ENCODE measurements at places on chromosomes 1 and 21.

GRCh38 chr1:3943806-3944577, 43.9 kb upstream of the C1orf174 start:
- no peak for DNase-seq

- DNase-seq, result no peak
Observed at GRCh38 chr1:53580009-53580400, 120.8 kb downstream of the DMRTB1 start.

DNA sequence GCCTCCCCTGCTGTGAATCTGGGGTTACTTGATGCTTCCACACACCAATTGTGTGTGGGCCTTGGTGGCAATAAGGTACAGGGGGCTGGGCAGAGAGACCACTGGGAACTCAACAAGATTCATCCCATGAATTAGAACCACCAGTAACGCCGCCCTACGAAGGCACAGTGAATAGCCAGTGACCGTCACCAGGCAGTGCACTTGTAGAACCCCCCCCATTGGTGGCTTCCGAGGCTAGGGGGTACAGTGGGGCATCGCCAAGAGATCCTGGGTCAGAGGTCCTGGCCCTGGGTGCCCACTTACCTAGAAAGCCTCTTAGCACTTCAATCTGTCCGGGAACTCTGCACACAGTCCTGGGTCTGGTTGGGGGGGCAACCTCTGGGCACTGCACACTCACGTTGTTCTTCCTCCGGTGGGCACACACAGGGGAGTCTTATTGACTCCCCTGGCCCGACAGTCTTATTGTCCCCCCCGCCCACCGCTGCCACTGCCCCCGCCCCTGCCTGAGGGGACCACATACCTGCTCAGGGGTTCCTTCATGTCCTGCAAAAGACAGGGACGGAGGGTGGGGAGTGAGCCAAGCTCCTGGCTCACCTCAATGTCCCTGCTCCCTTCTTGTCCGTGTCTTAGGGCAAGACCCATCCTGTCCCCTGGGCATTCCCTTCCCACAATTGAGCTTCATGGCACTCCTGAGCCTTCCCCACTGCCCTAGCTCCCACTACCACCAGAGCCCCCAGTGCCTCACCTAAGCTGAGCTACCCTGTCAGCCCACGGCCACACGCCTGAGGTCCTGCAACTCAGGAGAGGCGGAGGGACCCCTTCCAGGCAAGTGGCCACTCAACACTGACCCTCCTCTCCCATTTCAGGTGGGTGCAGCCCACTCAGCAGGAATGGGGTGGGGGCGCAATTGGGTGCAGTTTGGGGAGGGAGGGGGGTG, 2.5 kb upstream of the TRIM11 start:
- DNase-seq, result no peak

DNA sequence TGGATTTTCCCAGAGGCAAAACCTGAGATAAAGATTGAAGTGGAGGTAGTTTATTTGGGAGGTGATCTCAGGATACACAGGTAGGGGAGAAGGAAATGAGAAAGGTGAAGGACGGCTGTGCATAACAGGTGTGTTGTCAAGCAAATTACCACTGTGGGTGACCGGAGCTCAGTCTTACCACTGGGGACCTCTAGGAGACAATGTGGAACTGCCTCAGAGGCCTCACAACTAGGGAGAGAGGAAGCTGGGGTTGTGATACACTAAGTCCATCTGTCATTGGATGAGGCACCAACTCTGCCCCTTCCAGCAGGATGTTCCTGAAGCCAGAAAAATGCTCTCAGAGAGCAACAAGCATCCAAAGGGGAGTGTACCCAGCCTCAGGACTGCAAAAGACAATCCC, 32.6 kb downstream of the GRIK3 start:
- DNase-seq, result no peak

- no peak for DNase-seq
Observed at GRCh38 chr1:25065321-25065721, 135.2 kb upstream of the RUNX3 start.

- peak; percentile 13 for DNase-seq
Observed at GRCh38 chr1:212450331-212450881, 17.7 kb downstream of the NENF start.

DNA sequence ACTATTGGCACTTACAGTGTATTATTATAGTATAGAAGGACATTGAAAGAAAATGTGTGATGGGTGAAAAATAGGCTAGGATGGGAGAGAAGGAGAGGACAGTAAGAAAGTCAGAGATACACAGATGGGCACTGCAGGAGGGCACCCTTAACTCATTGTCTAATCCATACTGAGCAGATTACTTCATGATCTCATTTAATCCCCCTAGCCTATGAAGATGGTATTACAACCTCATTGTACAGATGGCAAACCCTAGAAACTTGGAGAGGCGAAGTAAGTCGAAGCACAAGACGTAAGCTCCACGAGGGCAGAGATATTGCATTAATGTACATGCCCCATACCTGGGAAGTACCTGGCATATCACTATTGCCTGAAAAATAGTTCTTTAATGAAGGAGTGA, 346.9 kb upstream of the DAB1 start:
- DNase-seq, result no peak

DNA sequence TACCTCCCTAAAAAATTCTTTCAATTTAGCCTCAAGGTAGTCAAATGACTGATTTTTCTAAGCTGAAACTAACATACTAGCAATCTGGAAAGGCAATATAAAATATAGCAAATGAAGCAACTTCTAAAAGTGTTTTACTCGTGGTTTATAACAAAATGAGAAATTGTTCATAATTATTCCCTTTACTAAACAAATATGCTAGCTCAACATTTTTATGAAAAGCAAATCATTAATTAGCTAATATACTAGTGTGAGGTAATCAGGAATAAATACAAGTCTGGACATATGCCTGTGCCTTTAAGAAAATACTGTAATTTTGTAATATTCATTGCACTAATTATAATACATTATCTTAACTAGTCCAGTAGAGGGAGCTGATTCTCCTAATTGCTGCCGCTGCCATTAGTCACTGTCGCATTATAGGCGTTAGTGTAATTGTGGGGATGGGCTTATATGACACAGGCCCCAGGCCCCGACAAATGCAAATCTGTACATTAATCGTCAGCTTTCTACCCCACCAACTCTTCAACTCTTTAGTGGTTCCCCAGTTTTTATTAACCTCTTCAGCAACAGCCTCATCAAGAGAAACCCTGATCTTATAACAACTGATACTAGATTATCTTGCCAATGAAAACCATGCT, 160.9 kb downstream of the GABPA start:
- no peak for DNase-seq

DNA sequence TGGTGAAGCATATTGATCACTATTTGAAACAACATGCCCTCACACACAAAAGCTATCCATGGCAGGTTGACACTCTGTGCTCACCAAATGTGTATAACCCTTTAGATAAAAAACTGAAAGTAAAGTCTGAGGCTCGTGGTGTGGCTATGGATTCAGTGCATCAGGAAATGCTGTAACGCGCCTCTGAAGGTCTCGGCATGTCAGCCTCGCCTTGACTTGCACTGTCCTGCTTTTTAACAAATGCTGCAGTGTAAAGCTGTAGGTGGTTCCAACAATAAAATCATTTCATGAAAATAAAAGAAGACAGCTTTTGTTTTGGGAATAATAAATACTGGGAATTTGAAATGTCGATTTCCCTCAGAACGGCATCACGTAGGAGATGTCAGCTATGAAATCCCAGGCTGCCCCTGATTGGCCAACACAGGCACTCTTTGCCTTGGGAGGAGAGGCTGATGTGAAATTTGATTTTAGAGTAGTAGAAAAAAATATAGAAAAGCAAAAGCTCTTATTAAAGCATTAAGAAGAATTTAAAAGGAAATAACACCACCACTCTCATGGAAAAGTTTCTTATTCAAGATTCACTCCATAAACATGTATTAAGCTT, 168.2 kb downstream of the DSCAM start:
- no peak for DNase-seq

DNA sequence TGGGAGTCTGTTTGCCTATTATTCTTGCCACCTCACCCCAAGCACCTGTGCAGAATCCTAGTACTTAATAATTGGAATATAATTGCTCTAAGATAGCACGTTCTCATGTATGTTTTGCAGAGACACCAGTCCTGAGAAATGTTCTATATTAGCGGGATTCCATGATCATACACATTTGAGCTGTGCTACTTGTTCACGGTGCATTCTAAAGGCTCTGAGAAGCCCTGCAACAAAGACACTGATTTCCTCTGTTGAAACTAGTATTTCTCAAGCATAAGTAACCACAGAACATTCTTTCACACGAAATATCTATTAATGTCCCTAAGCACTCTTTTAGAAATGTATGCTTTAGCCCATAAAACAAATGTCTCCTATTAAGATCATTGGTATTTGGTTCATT, 109.4 kb downstream of the BARHL2 start:
- DNase-seq, result no peak

- no peak for DNase-seq
Observed at GRCh38 chr1:55288245-55288644, 73.1 kb upstream of the USP24 start.

- no peak for DNase-seq
Observed at GRCh38 chr1:81186261-81186660, 614.5 kb upstream of the ADGRL2 start.

DNA sequence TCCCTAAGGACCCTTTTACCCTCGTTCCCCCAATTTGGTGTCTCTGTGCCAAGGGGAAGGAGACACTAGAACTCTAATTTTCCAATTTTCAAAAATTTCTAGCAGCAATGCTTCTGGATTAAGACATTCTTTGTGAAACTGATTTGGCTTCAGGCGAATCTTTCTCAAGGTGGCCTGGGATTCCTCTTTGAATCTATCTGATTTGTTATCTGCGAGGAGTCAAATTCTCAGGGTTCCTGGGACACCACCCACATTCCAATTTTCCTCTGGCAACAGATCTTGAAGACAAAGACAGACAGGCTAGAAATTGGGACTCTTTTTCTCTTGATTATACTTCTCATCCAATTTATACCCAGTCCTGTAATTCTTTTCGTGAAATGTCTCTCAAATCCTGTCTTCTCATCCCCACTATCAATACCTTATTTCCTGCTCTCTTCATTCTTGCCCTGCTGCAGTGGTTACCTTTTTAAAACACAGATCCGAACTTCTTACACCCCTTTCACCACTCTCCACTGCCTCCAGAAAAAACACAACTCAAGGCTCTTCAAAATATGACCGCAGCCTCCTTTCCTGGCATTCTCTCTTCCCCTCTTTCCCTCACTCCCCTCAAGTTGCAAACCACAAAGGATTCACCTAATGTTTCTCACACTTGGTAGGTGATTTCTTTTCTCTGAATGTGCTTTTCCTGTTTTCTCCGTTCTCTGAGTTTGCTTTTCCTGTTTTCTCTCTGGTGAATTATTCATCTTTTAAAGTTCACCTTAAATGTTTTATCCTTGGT, 2.7 kb upstream of the MPZL1 start:
- no peak for DNase-seq

DNA sequence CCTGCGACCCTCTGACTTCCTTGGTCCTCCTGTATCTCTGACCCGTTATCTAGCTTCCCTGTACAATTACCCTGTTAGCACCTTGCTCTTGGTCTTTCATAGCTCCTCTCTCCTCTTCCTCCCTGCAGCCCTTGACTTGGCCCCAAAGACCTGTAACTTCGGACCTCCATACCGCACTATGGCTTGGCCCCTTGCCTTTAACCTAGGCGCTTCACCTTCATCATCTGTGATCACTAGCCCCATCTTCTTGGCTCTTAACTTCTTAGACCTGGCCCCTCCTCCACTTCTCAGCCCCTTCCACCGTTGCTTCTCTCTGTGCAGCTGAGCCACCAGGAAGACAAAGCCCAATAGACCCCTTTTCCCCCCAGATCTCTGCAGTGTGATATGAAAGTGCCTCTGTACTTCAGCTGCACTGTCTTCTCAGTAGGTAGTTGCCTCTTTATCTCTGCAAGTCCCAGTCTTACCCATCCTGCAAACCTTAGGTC, 740 bp downstream of the ZNF691 start:
- DNase-seq, result no peak

DNA sequence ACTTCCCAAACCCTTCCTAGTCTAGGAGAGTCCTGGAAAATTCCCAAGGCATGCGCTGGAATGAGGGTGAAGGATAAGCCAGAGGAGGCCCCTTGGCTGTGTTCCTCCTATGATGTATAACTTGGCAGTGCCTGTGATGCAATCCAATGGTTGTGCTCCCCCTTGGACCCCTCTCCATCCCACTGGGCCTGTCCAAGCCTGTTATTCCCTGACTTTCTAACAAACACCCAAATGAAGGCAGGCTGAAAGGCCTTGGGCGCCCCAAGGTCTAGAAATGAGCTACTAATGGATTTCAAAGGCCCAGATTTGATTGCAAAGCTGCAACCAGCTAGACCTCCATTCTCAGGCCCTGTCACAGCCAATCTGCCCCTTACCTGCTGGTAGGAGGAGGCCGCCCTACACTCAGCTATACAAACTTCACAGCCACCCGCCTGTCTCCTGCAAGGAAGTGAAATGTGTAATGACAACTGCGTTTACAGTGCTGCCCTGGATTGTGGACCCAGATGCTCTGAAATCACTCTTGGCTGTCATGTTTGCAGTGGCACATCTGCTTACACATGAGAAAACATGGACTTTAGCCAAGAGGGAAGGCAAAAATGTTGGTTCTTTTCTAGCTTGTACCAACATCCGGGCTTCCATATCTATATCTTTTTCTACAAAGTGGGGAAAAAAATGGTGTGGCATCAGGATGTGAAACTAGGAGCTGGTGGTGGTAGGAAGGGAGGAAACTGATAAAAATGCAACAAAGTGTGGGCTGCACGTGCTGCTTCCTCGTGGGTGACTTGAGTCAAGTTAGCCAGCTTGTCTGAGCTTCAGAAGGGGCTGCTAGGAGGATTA, 130.4 kb downstream of the TRABD2B start:
- DNase-seq, result no peak

DNA sequence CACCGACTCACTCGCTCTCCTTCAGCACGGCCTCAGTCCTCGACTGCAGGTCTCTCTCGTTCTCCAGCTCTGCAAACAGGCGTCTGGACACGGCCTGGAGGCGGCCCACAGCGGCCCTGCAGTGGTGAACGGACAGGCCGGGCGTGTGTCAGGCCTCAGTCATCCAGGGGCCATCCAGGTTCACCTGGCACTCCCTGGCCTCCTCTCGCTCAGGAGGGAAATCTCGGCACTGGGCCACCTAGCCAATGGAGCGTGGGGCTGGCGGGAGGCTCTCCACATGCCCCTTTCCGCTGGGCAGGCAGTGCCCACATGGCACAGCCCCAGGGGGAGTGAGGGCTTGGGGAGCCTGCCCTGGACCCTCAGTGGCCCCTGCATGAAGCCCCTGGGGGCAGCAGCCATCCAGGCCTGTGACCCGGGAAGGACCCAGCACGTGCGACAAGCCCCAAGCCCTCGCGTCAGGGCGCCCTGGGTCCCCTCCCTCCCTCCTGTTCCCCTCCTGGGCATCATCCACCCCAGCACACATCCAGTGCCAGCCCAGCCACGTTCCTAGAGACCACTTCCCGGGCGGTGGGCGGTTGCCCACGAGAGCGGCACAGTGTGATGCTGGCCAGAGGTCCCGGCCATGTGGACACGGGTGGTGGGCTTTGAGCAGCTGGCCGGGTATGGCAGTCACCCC, 18.1 kb downstream of the CFAP74 start:
- no peak for DNase-seq
